ENCODE measurements at places on chromosomes 1 and 21.

DNA sequence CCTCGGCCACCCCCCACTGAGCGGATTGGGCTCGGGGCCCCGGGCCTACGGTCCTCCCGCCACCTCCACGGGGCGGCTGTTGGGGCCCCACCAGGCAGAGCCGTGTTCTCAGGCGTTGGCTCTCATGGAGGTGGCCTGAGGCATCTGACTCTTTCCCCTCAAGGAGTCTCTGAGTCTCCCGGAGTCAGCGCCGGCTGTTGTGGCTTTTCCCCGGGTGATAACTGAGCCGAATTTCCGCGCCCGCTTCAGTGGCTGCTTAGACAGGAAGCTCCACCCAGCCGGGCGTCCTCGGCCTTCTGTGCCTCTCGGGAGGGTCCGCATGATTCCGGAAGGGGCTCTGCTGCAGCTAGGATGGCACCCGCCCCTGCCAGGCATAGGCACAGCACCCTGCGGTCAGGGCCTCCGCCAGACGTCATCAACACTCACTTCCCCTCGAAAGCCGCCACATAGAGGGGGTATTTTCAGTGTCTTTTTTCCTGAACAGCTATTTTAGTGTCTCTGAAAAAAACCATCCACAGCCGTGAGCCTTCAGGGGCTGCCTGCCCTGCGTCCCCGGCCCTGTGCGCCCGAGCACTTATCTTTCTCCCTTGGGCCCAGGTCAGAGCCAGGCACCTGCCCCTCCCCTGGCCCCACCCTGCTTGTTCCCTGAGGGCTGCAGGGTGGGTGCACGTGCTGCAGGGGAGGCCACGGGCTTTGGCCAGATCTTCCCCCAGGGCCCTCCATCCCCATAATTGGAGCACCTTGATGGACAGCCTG lies 72.9 kb downstream of the SKI start:
- DNase-seq = no peak

GRCh38 chr1:41898191-41898713 lies 20.5 kb downstream of the HIVEP3 start:
- DNase-seq = no peak

GRCh38 chr1:222247081-222247480 lies 300.8 kb downstream of the HHIPL2 start:
- DNase-seq = no peak

DNA sequence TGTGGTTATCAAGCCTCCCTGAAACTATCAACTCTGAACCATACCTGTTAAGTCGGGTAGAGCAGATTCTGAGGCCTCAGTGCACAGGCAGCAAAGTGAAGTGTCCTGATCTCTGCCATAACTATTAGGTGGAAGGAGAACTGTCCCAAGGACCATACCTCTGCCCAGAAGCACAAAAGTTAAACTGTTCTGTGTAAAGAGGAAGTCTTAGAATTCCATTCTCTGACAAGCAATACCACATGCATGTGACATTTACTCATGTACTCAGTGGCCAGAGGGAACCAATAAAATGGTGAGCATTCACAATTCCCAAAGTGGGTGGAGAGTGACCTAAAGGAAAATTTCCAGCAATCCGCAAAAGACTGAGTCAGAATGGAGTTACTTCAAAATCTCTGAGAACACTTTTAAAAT lies 61.0 kb downstream of the TOR3A start:
- no peak for DNase-seq

GRCh38 chr1:231610388-231610787 lies 16.2 kb upstream of the DISC1 start:
- no peak for DNase-seq

DNA sequence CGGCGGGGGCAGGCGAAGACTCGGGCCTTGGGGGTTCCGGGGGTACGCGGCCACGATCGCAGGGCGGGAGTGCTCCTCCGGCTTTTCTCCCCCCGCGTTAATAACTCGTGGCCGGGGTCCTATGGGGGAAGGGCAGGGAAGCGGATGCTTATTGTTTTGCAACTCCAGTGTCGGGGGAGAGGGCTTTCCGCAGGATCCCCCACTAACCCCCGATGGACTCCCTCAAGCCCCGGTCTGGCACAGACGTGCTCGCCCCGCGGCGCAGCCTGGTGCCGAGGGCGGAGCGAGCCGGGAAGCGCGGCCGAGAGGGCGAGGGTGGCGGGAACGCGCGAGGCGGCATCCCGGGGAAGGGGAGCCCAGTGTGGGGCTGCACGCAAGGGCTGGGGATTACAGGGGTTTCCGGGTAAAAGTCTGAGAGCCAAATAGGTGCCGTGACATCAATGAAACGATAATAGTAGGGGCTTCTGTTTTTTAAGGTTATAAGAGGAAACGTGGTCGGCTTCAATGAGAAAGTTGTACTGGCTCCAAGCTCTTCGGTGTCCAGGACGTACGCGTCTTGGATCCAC lies 772 bp downstream of the UCK2 start:
- DNase-seq = peak; percentile 63

- DNase-seq = peak; percentile 63
Measured at GRCh38 chr1:93814059-93814794, 64.8 kb downstream of the DNTTIP2 start.

GRCh38 chr1:231424950-231425805 lies 3.1 kb upstream of the EGLN1 start:
- no peak for DNase-seq

GRCh38 chr1:8545078-8545477 lies 227.2 kb downstream of the SLC45A1 start:
- DNase-seq = no peak

- no peak for DNase-seq
Measured at GRCh38 chr21:45264146-45264911, 23.4 kb downstream of the POFUT2 start.

GRCh38 chr1:223486366-223486765 lies 93.2 kb downstream of the CCDC185 start:
- DNase-seq = no peak

DNA sequence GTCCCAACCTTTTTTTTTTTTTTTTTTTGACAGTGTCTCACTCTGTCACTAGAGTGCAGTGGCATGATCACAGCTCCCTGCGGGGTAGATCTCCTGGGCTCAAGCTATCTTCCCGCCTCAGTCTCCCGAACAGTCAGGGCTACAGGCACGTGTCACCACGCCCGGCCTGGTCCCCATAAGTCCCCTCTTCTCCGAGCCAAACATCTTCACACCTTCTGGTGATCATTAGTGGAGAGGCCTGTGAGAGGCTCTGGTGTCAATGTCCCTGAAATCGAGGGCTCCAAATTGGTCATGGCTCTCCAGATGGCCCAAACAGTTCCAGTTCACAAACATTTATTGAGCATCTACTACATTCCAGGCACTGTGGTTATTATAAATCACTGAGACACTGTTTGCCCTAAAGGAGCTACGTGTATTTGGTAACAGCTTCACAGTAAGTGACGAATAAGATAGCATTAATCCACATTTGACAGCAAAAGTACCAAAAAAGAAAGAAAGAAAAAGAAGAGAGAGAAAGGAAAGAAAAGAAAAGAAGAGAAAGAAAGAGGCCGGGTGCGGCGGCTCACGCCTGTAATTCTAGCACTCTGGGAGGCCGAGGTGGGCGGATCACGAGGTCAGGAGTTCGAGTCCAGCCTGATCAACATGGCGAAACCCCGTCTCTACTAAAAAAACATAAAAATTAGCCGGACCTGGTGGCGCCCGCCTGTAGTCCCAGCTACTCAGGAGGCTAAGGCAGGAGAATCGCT lies 867 bp upstream of the TIMM17A start:
- no peak for DNase-seq

- no peak for DNase-seq
Measured at GRCh38 chr1:214848101-214848500, 234.4 kb upstream of the KCNK2 start.

- no peak for DNase-seq
Measured at GRCh38 chr1:245807306-245807705, 652.5 kb downstream of the KIF26B start.

- DNase-seq = no peak
Measured at GRCh38 chr1:213997038-213997771, 9.4 kb downstream of the PROX1 start.

- DNase-seq = no peak
Measured at GRCh38 chr1:186875896-186876835, 47.4 kb downstream of the PLA2G4A start.

DNA sequence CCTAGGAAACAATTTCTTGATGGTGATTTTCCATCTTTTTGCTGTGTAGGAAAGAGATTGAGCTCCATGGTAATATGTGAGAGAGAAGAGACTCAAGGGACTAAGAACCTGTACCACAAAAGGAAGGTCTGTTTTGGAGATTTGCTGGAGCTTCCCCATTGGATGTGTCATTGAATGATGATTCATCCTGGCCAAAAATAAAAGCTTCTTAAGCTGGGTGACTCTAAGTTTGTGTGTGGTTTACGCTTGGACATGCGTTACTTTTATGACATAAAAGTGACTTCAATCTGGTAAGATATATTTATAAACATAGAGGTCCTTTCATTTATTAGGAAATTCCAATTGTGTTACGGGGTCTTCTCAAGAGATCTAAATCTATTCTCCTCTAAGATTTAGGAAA lies 17.4 kb upstream of the IL19 start:
- DNase-seq = no peak

DNA sequence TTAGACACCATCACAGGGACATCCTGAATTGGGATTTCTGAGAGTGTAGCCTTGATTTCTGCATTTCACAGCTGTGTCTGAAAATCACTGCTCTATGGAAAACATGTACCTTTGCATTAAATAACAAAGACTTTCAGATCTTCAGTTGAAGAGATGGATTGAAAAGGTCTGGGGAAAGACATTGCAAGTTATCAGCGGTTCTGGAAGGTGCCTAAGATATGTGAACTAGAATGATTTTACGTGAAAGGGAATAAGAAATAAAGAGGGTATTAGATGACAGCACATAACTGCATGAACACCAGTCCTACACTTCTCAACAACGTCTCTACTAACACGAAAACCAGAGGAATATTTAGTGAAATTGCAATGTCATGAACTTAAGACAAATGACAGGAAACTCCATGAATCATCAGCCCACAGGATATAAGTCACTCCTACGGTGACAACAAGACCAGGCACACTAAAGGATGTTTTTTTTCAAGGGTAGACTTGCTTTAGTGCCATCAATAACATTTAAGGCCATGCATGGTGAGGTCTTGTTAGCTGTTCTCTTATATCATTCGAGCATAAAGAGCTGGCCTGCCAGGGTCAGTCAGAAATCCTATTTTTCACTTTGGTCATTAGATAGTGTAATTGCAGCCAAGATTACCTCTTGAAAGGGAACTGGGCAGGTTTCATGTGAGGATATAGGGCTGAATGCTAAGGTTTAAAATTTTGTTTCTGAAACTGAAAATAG lies 283.1 kb downstream of the GRIK1 start:
- DNase-seq = no peak

DNA sequence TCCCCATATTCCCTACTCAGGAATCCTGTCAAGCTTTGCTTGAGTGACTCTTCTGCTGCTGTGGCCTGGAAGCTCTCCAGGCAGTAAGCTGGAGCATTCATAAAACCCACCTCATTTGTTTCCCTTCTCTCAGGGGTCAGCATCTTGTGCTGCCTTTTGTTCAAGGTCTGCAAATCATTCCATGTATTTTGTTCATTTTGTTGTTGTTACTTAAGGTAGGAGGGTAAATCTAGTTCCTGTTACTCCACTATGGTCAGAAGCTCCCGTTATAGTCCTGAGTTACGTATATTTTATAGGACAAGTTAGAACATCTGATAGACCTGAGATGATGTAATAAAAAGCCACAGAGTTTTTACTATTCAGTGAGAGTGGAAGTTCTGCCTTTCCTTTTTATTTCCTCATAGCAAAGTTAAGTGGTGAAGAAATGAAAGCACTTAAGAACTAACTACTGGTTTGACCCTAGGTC lies 9.9 kb downstream of the SYNJ1 start:
- no peak for DNase-seq

GRCh38 chr1:87180682-87181081 lies 148.0 kb upstream of the LMO4 start:
- DNase-seq = no peak

GRCh38 chr1:19734056-19734455 lies 65.7 kb downstream of the TMCO4 start:
- DNase-seq = no peak

- DNase-seq = no peak
Measured at GRCh38 chr1:230421481-230421880, 4.7 kb downstream of the PGBD5 start.

GRCh38 chr1:86503406-86504136 lies 34.8 kb downstream of the CLCA1 start:
- no peak for DNase-seq

GRCh38 chr1:233473549-233474204 lies 140.2 kb upstream of the KCNK1 start:
- no peak for DNase-seq

DNA sequence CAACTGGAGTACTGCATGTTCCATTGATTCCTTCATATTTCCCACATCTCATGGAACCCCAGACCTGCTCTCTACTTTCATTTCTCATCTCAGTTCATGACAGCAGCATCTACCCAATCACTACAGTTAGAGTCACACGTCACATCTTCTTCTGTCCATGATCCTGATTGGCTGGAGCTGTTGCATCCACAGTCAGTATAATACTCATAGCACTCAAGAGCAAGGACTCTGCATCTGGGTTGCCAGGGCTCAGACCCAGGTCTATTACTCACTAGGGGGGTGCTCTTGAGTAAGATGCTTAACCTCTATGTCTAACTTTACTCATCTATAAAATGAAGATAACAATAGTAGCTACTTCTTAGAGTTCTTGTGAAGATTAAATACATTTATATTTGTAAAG lies 4.4 kb upstream of the XPR1 start:
- DNase-seq = no peak

DNA sequence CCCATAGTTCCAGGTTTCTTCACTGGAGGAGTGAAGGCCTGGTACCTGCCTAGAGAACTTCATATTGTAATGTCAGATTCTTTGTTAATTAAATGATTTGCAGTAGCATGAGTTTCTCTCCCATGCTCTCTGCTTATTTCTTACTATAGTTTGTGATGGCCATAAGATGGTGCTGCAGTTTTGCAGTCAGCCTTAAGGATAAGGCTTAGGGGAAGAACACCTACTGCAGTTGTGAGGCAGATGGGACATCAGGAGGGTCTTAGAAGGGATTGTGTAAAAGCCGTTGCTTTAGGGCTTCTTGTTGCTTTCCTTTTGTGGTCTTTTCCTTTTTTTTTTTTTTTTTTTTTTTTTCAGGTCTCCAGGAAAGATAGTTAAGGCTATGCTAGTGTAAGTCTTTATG lies 61.8 kb downstream of the MACF1 start:
- no peak for DNase-seq
